ENCODE measurements at places on chromosomes 2 and 18.

GRCh38 chr2:98607104-98607503 is 1.2 kb downstream of the COA5 start:
- no peak for DNase-seq

DNA sequence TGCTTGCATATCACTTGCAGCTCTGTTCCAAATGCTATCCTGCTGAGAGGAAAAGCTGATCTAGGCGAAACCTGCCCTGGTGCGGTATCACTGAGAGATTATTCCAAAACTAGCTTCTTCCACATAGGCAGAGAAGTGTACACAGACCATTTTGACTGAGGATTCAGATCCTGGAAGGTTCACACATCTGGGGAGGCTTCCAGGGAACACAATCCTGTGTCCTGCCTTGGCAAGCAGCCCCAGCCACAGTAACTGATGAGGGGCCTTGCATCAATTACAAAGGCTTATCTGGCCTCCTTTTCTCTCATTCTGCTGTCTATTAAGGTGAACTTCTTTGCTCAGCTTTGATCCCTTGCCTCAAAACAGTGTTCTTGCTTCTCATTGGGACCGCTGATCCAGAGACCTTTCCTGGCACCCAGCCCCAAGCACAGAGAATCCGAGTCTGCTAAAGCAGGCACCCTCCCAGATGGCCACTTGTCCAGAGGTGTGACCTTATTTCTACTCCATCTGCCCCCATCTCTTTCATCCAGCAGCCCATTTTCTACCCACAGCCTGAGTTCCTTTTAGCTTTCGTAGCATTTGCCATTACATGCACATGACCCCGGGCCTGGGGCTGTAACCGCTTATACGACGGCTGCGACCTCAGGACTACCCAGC is 52.3 kb upstream of the ZFP36L2 start:
- DNase-seq: no peak

- no peak for DNase-seq
Measured at GRCh38 chr2:101328474-101329007, 20.0 kb upstream of the RNF149 start.

DNA sequence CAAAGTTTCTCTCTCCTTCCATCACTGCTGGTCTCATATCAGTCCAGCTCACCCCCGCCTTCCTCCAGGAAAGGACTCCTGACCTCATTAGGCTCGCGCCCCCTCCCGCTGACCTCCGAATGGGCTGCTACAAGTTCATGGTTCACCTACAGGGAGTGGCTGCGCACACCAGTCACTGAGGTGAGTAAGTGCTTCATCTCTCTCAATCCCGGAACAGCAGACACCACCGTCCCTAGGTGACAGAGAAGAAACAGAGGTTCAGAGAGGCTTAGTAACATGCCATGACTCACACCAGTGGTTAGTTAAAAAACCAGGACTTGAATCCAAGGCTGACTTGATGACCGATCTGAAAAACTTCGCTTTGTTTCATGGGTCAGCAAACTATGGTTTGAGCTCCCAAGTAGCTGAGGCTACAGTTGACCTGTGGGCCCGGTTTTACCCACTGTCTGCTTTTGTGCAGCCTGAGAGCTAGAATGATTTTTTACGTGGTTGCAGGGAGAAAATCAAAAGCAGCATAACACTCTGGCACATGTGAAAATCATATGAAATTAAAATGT is 42.0 kb downstream of the ZFP36L2 start:
- DNase-seq: no peak

- no peak for DNase-seq
Measured at GRCh38 chr2:1777156-1777555, 32.8 kb upstream of the PXDN start.

DNA sequence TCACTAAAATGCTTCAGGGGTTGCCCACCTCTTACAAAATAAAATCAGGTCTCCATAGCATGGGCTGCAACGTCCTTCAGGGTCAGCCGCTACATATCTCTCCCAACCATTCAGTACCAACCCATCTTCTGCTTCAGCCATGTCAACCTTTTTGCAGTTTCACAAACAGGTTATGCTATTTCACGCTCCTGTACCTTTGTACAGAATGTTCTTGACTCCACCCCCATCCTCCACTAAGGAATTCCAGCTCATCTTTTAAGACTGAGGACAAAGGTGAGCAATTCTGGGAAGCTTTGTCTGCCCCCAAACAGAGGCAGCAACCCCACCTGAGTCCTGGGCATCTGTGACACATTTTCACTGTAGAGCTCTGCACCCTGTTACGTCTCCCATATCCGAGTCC is 8.8 kb upstream of the EVA1A start:
- no peak for DNase-seq

DNA sequence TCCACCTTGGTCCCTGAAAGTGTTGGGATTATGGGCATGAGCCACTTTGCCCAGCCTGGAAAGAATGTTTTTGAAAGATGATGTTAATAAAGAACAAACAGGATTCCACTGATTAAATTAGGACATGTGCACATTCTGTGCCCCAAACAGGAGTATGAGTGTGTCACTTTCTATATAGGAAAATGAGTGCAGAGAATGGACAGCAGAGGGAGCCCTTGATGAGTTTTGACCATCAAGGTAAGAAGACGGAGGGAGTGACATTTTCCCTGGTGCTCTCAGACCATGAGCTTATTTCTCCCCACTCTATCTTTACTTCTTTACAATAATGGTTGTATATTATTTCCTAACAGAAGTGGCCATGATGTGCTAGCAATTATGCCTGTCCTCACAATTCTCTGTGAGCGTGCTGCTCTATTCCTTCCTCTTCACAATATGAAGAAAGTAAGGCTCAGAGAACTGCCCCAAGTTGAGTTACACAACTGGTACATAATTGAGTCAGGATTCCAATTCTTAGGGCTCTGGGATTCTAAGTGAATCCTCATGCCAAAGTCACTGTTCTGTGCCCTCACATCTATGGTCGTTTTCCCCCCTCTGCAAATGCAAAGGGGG is 20.6 kb downstream of the RPL37A start:
- peak; percentile 43 for DNase-seq

- no peak for DNase-seq
Measured at GRCh38 chr2:201507725-201508124, 56.2 kb downstream of the STRADB start.

- DNase-seq: no peak
Measured at GRCh38 chr18:35811896-35812295, 160.6 kb upstream of the RMP24 start.

DNA sequence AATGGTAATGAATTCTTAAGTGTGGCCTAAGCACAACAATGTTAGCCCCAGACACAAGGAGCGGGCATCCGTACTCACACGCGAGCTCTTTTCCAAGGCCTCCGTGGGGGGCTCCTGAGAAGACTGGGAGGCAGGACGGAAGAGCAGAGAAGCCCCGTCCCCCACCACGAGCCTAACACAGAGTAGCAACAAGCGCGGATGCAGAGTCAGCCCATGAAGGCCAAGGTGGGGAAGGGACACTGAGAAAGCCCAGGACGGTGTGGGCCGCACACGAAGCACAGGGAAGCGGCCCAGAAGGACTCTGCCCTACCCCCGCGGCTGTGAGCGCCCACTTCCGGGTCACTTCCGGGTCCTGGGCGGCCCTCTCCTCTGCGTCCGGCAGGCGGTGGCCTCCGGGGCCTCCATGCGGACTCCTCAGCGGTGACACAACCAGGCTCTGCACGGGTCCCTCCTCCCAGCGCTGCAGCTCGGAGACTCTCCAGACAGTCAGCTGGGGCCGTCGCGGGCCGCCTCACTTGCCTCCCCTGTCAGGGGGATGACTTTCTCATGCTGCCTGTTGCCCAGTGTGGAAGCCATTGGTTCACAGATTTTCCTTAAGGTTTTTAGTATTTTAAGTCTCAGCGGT is 151.5 kb downstream of the MTCL1 start:
- no peak for DNase-seq

DNA sequence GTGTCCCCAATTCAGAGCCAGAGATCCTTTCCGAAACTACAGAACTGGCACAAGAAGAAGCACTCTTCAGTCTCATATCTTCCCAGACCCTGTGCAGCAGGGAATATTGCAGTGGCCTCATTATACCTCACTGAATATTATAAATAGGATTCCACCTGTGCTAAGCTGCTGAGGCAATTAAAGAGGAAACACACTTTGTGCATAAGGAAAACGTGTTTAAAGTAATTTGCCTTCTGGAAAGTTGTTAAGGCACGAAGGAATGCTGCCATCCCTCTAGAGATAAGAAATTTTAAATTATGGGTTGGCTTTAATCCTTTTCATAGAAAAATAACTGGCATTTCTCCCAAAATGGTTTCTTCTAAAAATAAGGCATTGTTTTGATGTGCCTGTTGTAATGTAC is 233.3 kb downstream of the RAB3GAP1 start:
- DNase-seq: no peak

DNA sequence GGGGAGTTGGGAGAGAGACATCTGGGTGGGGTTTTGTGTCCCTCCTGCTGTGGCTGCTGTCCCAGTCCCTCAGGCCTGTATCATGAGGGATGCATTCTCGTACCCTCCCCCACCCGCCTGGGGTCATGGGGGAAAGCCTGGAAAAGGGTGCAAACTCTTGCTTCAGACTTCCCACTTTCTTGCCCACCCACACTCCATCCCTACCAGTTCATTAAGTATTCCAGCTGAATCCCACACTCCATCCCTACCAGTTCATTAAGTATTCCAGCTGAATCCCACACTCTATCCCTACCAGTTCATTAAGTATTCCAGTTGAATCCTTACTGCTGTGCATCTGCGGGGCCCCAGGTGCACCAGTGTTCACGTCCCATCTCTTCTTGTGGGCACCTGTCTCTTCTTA is 116.3 kb downstream of the ACAA2 start:
- DNase-seq: no peak

DNA sequence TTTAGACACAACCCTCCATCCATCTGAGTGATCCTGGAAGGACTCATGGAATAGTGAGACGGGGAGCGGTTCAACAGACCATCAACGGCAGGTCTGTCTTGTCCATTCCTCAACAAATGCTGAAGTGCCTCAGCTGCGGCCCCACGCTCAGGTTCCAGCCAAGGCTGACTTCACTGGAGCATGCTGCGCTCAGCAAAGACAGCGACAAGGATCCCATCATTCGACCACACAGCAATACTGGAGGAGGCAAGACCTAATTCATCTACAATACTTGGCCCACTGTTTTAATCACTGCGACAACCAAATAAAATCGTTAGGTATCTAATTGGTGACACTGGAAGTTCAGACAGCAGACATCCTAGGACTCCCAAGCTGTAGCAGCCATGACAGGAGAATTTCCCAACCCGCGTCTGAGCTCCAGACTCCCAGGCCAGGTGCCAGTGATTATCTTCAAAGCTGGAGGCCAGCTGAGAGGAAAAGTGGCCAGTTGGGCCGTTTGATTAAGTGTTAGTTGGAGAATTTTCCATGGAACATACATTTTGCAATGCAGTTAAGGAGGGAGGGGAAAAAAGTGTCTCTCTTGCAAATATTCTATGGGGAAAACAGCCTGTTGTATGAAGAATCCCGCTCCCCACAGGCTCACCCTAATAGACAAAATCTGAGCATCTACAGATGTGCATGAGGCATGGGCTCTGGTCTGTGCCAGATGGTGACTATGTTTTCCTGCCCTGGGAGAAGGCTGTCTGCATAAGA is 92.5 kb upstream of the SLC35G4 start:
- DNase-seq: no peak

DNA sequence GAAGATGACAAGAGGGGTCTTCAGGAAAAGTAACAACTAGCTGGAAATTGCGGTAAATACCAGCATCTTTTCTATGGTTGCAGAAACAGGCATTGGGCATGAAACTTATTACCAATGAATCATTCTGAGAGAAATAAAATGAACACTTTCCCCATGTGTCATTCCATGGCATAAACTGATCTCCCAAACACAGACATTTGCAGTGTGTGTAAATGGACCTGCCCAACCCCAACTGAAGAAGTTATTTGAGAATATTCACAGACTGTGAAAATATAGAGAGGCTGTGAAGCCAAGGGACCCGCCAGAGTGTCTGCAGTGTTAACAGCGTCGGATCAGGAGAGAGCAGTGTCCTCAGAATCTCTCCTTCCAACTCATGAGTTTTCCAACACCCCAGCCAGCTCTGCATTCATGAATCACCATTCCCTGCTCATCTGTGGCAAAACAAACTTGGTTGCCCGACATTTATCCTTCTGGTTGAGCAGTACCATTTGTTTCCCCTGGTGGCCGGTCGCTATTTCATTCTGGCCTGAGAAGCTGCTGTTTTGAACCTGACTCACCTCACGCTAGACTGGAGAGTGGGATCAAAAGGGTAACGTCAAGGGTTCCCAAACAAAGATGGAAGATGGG is 238.4 kb downstream of the PID1 start:
- no peak for DNase-seq

DNA sequence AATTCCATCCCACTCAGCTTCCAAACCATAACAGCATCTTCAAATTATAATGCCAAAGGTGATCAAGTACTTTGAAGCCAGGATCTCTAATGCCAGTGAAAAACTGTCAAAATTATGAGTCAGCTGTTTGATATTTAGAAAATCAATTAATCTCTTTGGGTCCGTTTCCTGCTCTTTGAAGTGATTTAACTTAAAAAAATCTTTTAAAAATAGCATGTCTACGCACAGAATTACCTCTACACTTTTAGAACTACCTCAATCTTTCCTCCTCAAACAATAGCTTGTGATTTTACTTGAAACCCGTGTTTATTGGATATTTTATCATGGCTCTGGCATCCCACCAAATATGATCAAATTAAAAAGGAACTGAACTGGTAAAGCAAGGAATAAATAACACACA is 31.3 kb upstream of the TANK start:
- DNase-seq: no peak

- DNase-seq: no peak
Measured at GRCh38 chr2:213544940-213545339, 260.7 kb downstream of the SPAG16 start.

DNA sequence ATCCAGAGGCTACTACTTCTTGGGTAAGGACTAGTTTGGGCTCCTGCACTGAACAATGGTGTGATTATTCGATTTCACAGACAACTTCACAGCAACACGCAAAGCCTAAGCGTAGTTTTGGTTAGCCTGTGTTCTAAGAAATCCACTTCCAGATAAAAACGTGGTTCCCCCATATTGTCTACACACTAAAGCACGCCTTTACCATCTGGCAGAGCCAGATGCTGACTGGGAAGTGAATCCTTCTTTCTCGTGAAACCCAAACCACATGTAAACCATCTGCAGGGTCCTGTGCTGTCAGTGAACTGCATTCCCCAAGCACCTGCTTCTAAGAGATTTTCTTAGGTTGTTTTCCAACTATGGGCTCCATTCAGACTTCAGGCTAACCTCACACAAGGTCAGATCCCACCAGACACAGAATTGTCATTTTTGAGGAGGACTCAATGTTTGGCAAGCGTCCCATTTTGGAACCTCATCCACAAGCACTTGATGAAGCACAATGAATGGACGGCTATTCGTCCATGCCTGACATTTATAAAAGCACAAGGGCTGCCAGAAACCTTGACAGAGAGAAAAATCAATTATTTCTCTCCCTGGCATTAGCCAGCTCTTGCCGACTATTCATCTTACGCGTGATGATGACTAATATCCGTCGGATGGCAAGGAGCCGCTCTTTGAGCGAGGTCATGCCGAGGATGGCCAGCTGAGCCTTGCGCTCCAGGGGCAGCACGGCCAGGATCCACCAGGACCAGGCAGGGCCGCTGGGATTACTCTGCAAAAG is 38.4 kb downstream of the LONRF2 start:
- DNase-seq: no peak

Measured in HuH-7 (cell line).